ENCODE measurements at places on chromosomes 6 and 20.

DNA sequence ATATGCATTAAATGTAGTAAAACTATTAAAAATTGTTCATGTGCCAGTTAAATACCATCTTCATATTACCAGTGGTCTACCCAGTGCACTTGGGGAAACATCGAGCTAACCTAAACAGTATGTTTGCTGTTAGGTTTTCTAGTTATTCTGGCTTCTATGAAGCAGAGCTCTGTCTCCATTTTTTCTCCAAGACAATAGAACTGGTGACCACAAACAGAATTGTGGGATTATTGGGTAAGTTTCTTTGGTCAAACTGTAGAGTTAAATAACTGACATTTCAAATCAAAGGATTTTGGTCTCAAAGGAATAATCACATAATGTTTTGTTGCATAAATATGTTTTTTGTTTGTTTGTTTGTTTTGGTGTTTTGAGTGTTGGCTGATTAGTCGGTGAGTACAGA, 40.5 kb upstream of the EDN3 start:
- DNase-seq, result no peak

DNA sequence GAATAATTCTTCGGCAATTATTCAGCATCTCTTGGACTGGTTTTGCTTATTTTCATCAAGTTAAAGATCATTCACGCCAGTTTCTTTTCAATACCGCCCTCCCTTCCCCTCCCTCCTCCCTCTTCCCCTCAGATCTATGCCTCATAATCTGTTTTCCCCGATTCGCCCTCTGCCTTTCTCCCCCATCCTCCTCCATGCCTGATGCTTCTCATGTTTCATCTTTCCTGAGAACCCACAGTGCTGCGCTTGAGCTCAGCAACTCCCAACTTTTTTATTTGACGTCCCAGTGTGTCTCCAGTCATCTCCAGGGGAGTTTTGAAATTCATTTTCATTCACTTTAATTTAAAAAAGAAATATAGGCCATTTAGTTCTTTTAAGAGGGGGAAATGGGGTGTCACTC, 142.7 kb downstream of the PTPRT start:
- no peak for DNase-seq

GRCh38 chr6:67768972-67769371, 866.1 kb upstream of the ADGRB3 start:
- DNase-seq, result no peak

- DNase-seq, result no peak
These were observed 26.8 kb upstream of the DSN1 start for GRCh38 chr20:36800410-36800809.

DNA sequence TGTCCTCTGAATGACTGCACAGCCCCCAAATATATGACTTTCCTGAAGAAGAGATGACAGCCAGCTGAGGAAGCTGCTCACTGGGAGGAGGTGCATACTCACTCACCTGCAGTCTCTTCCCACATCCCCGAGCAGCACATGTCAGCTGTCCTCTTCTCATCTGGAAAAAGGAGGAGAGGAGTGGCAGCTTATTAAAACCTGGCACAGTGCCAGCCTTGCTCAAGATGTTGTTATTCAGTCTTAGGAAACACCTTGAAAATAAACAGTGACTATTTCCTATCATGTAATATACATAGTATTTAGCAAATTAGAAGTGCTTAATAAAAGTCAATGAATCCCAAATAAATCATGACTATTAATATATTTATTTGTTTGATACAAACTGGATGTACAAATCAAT, 232.9 kb downstream of the EPM2A start:
- no peak for DNase-seq

DNA sequence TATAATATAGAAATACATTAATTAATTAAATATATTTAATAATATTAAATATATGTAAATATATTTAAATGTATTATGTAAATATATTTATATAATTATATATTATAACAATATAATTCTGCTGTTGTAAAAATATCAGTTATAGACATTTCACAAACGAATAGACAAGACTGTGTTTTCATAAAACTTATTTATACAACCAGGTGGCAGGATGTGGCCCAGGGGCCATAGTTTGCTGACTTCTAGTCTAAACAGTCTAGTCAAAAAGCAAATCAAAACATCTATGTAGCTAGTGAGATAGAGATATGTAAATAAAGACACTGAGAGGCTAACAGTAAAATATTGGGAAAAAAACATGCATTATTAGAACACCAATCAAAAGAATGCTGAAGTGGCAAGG, 136.4 kb downstream of the TBXT start:
- no peak for DNase-seq

GRCh38 chr6:17224056-17224455, 57.1 kb upstream of the RBM24 start:
- DNase-seq, result no peak

- no peak for DNase-seq
These were observed 153.9 kb downstream of the UTRN start for GRCh38 chr6:144439016-144439415.
